ENCODE measurements at places on chromosomes 2 and 18.

DNA sequence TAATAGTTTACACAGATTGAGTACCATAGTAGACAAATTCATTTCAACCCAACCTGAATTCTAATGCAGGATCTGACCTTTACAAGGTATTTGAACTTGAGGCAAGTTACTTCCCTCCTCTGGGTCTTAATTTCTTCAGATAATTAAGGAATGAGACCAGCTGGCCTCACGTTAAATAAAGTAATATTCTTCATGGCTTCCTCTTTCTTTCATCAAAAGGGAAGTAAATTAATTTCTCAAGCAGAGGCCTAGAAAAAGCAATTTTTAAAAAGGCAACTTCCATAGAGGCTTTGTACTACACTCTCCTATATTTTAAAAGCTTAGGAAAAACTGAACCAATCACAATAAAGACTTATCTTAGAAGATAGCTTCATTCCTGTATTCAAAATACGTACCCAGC is 109.2 kb downstream of the EXOC6B start:
- DNase-seq, result no peak

- peak; percentile 10 for DNase-seq
These were observed 814 bp downstream of the FZD7 start for GRCh38 chr2:202034249-202035088.

DNA sequence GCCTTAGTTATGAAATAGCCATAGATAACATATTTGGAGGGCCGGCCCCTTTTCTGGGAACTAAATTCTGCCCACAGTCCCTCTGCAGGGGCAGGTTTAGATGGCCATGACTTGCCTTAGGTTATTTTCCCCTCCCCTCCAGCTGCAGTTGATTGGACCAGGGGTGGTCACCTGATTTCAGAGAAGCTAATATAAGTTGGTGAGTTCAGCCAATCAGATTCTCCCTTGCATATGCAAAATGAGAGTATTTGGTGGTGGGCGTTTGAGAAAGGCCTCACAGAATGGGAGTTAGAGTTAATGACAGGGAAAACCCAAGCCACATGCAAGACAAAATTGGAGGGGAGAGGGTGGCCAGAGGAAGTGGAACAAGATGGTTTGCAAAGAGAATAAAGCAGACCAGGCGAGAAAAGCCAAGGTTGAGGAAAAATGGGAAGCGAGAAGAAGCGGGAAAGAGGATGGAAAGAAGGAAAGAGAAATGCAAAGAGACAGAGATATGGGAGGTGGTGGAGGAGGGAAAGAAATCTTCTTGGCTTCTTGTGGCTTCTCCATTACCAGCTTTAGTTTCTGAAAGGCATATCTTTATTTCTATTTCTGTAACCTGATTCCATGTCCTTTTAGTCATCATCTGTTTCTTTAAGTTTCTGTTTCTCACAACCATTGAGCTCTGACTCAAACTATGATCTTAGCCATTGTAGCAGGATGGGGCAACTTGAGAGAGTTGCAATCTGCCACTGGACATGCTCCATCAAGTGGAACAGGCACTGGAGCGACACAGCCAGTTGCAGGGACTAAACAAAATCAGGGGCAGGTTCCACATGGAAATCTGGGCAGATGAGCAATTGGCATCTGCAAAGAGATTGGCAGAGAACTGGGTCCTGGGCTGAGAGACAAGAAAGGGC is 108.1 kb upstream of the SIX3 start:
- DNase-seq, result no peak

DNA sequence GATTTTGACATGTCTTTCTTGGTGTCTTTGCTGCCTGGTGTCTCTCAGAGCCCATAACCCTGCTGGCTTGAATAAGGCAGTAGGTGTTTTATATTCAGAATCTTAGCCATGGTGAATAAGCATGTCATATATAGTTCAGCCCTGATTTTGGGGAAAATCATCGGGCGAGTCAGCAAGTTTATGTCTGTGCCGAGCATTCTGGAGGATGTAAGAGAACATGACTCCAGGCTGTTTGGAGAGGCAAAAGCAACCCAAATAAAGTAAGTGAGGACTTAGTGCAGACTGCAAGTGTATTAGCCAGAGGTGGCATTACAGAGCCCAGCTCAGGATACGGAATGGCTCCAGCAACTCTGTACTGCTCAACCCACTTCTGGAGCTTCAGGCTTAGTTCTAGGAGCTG is 50.3 kb downstream of the TCF7L1 start:
- DNase-seq, result no peak

- no peak for DNase-seq
These were observed 117.6 kb upstream of the SPATS2L start for GRCh38 chr2:200188876-200189275.

DNA sequence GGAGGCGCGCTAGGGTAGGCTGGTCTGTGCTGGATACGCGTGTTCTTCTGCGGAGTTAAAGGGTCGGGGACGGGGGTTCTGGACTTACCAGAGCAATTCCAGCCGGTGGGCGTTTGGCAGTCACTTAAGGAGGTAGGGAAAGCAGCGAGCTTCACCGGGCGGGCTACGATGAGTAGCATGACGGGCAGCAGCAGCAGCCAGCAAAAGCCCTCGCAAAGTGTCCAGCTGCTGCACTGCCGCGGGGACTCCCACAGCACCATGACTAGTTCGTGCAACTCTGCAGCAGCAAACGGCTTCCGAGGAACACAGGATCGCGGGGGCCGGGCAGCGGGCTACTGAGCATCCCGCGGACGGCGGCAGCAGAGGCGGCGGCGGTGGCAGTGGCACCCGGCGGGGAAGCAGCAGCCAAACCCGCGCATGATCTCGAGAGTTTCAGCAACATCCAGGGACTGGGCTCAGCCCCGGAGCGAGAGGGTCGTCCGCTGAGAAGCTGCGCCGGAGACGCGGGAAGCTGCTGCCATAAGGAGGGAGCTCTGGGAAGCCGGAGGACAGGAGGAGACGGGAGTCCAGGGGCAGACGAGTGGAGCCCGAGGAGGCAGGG is 368 bp downstream of the TMEFF2 start:
- peak; percentile 67 for DNase-seq

DNA sequence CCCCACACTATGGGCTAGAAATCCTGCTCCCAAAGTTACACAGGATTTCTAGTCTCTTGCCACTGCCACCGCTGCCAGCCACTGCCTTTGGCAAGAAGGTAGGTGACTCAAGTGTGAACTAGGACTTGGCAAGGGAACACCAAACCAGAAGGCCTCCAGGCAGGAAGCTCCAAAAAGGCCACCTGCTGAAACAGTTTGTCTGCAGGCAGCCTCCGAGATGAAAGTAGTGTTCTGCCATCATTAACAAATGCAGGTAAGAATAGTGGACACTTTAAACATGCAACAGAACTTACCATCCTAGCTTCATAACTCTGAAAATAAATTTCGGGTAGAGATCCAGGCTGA is 3.9 kb downstream of the ANKRD44 start:
- DNase-seq, result no peak

DNA sequence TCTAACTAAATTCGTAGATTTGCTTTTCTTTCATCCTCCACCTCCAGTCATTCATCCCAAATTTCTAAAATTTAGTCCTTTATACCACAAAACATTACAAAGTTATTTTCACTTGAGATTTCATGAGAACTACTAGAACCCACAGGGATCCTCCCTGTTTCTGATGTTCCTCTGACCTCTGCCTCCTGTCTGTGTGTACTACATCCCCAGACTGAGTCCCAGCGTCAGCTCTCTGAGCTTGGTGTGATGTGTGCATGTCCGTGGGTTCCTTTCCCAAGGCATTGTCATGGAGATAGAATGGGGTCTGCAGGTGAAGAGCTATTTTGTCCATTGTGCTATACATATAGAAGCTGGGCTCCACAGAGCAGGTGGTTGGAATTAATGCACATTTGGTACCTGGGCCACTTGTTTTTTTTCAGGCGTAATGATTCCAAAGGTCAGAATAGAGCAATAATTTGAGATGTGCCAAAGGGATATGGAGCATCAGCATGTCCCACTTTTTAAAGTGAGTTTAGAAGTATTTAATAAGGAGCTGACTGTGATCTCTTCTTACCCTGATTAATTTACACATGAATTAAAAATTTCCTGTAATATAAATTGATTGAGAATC is 151.2 kb upstream of the BOD1L2 start:
- no peak for DNase-seq

GRCh38 chr2:38301340-38301968 is 75.6 kb downstream of the ATL2 start:
- no peak for DNase-seq

DNA sequence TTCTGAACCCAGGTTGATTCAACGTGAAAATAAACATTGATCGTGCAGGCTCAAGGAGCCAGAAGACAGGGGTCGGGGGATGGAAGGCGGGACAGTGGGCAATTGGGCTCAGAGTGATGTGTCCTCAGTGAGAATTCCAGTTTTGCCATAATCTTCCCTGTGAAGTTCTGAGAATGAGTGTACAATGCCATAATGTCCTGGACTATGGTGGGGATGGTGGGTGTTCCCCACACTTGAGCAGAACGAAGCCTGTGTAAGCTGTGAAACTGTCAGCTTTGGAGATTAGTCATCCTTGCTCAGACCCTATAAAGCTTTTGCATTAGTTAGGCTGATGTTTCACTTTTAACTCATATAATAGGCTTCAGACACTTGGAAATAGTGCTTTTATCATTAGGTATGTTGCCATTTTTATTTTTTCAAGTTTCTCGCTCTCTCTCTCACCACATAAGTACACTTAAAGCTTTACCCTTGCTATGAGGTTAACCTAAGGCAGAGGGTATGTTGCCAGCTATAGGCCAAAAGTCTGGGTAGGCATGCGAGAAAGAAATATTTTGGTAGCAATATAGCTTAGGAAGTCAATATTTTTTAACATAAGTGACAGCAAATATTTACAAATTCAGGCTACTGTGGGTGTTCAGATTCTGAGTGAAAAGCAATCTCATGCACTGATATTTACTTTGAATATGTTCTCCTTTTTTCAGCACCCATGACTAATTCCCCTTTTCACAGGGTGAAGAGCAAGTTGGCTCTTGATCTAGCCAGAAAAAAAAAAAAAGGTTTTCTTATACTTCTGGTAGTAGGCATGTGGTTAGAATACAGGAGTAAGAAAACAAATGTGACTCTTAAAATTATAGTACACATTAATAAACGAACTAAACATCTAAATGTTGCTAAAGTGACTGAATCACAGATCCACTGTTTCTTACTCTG is 47.2 kb downstream of the CDC42EP3 start:
- DNase-seq, result no peak

GRCh38 chr2:18703555-18703954 is 114.2 kb upstream of the NT5C1B start:
- DNase-seq, result no peak

DNA sequence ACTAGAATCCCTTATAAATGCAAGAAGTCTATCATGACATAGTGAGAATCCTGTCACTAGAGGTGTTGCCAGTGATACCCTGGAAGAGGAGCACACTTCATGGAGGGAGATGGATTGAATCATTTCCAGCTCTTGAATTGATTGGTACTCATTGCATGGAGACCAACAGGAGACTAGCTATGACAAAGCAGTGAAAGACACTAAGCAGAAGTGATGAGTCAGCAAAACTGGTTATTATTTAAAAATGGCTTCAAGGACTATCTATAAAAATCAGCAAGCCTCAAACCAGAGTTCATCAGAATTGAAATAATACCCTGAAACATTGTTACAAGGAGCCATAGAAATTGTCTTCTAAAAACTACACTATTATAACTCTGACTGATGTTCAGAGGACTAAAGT is 200.3 kb downstream of the PDE11A start:
- DNase-seq, result no peak

DNA sequence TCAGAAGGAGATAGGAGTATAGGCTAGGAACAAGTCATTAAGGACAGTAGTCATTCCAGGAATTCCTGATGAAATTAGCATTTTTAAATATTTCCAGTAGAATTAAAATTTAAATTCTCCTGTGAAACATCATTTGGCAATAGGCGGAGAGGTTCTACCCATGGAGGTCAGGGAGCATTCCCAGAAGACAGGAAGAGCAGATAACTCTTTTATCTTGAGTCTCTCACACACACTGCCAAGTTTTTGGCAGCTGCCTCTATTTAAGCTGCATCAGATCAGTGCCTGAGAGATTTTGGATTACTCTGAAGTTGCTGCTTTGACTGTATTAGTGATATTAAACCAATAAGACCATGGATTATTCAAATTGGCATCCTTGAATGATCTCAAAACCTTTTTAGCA is 714.7 kb downstream of the EPHA4 start:
- DNase-seq, result no peak
